ENCODE measurements at places on chromosomes 5 and 9. TPM values are rescaled to one million over a fixed set of nuclear protein-coding genes. Genes with fewer than 3 reads are reported as not detected.

DNA sequence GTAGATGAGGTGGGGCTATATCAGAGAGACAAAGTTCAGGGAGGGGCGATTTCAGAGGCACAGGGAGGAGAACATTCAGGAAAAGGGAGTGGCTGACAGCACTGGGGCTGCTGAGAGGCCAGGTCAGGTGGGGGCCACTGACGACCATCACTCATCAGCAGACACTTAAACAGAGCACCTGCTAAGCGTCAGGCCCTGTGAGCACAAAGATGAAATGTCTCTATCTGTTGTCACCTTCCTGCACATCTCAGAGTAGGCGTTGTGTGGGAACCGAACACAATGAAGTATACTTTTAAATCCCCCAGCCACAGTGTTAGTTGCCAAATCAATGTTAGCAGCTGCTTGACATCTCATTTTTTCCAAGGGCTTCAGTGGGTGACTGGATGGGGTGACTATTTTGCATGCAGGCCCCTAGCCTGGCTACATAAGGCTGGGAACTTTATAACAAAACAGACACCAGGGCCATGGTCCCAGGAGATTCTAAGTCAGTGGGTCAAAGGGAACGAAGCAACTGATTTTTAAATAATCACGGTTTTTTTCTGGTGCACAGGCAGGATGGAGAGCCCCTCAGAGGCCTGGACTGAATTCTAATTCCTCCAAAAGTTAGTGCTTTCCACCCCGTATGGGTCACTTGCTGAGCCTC, 31.1 kb upstream of the ANKRD18A start:
- DNase-seq = no peak

DNA sequence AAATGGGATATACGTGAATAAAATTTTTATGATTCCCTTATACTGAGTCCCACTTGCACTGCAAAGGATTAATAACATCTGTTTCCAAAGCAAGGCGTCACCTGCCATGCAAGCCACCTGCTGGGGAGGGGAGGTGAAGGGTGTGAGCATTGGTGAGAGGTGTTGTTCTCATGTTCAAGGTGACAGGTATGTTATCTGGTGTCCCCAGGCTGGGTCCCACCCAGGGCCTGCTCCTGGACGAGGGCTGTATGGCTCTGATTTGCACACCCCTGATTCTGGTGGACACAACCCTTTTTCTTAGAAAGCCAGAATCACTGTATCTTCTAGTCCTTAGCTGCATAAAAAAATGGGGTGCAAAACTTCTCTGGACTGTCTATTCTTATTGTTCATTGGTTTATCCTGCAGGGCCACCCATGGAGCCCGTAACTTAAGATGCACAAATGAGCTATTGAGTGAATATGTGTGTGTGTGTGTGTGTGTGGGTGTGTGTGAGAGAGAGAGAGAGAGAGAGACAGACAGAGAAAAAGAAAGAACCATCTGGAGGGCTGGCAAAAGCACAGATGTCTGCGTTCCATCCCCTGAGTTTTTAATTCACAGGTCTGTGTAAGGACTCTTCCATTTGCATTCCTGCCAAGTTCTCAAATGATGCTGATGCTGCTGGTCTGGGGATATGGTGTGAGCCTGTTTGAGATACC, 53.7 kb downstream of the SYK start:
- DNase-seq = no peak

Gene LTC4S
- polyA plus RNA-seq = 1.7 TPM

- DNase-seq = no peak
Measured at GRCh38 chr5:169395136-169395535, 94.2 kb upstream of the SLIT3 start.

DNA sequence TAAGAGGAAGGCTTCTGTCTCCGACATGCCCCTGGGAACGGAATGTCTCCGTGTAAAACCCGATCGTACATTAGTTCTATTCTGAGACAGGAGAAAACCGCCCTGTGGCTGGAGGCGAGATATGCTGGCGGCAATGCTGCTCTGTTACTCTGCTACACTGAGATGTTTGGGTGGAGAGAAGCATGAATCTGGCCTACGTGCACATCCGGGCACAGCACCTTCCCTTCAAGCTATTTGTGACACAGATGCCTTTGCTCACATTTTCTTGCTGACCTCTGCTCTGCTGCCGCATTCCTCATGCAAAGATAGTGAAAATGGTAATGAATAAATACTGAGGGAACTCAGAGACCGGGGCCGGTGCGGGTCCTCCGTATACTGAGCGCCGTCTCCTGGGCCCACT, 2.2 kb upstream of the DPP7 start:
- DNase-seq = no peak

Data from left kidney (tissue), 8 donors.